ENCODE measurements at places on chromosomes 13 and 19.

DNA sequence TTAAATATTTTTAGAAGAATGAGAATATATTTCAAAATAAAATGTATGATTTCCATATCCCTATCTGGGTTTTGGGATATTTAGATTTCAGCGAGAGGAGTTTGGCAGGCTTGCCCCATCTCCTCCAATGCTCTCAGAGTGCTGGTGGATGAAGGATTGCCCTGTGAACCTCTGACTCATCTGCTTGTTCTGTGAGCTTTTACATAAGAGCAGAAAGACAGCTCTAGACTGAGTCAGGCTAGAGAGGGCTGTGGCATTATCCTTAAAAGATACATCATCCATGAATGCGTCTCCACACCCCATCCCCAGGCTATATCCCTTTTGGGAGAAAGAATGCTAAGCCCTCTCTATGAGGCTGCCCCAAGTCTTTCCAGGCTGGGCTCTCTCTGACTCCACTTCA is 190.6 kb downstream of the TUBA3C start:
- no peak for DNase-seq

DNA sequence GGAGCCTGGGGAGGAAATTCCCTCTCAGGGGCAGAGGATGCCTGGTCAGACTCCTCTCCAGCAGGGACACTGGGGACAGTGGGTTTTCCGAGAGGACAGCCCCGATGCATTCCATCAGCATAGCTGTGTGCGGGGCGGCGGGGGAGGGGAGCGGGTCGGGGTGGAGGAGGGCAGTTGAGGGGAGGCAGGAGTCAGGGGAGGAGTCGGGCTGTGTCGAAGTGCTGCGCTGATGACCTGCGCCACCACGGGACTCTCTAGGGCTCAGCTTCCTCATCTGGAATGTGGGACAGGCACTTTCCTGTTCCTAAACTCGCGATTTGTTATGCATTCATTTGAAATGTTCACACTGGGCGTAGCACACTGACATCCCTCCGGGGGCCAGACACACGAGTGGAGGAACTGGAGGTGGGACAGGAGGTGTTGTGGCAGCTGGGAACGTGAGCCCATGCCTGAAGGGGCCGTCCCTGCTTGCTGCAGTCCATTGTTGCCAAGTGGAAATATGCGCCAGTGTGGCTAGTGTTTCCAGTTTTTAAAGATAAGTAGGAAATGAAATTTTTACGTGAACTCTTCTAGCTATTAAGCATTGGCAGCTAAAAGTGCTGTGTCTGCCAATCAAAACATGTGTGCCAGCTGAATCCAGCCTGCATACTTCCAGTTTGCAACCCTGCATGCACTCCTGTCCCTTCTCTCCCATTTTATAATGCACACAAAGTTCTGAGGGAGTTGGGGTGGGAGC is 43.3 kb downstream of the FLT1 start:
- DNase-seq, result no peak

- no peak for DNase-seq
These were observed 807.1 kb downstream of the DIAPH3 start for GRCh38 chr13:59356607-59357006.

- peak; percentile 43 for DNase-seq
These were observed 2.8 kb upstream of the CEACAM5 start for GRCh38 chr19:41705393-41706174.

GRCh38 chr19:53519446-53519845 is 18.5 kb upstream of the ZNF331 start:
- DNase-seq, result no peak

GRCh38 chr19:1285737-1286360 is at the start of gene EFNA2:
Gene EFNA2, plus strand, starts transcription at chr19:1285873. Its CDS starts 296 bp downstream, at chr19:1286169.
- DNase-seq, result no peak

DNA sequence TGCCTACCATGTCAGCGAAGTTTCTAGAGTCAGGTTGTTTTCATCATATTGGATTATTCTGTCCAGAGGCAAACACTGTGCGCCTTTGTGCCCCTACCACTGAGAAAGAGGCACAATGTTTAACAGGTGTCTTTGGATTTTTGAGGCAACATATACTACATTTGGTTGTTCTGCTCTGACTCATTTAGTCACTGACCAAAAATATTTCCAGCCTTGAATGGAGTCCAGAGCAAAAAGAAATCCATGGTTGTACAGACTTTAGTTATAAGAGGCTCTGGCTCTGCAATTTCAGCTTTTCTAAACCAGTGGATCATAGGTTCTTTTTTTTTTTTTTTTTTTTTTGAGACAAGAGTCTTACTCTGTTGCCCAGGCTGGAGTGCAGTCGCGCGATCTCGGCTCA is 35.7 kb downstream of the LACC1 start:
- DNase-seq, result no peak

DNA sequence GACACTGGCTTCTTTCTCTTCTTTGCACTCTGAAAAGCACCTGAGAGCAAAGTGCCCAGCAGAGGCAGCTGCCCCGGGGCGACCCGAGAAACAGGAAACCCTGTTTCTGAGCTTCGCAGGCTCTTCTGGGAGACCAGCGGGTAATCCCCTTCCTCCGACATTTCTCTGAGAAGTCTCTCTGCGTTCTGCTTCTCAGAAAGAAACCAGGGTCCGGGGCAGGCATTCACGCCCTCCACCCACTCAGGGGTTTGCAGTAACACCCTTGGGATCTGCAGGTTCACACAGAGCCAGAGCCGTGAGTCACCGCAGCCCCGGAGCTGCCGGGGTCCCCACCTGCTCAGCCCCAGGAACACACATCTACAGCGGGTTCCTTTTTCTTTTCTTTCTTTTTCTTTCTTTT is 86.0 kb downstream of the GADD45B start:
- no peak for DNase-seq

DNA sequence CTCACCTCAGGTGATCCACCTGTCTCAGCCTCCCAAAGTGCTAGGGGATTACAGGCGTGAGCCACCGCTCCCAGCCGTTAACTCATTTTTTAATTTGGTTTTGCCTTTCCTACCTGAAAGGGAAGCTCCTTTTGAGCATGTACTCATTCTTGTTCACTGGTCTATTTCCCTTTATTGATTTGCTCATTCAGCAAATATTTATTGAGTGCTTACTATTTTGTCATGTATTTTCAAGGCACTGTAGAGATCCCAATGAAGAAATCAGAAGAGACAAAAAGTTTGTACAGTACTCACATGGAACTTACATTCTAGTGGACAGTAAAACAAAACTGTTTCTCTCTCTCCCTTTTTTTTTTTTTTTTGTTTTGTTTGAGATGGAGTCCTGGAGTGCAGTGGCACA is 13.8 kb downstream of the SPACA6 start:
- DNase-seq, result no peak

GRCh38 chr13:106550570-106551135 is 15.2 kb upstream of the EFNB2 start:
- DNase-seq, result no peak

DNA sequence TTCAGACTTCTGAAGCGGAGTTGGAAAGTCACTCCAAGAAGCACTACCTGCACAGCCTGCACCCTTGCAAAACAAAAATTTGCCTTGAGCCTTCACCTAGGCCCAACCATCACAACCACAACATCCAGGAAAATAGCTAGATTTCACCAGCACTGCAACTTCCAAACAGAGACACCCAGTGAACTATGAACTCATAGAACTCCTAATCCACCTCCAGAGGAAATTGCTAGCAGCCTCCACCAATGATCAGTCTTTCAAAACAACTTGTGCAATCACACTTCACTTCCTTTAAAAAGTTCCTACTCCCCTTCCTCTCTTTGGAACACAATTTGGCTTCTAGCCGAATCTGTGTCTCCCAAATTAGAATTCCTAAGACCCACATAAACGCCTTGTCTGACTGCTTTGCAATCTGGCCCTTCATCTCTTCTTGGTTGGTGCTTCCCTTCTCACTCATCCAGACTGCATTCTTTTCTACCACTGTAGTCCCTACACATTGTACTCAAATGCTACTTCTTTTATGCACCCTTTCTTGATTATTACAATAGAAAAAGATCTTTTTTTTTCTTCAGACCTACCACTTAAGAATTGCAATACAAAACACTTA is 489.2 kb upstream of the ARGLU1 start:
- no peak for DNase-seq

DNA sequence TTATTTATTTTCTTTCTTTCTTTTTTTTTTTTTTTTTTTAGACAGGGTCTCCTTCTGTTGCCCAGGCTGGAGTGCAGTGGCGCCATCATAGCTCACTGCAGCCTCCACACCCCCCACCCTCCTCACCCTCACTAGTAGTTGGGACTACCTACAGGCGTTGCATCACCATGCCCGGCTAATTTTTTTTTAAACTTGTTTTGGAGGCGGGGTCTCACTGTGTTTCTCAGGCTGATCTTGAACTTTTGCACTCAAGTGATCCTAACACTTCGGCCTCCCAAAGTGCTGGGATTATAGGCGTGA is 33.6 kb downstream of the GJA3 start:
- DNase-seq, result no peak

- no peak for DNase-seq
These were observed 16.9 kb upstream of the AP1M2 start for GRCh38 chr19:10603873-10604459.

GRCh38 chr19:38033658-38034491 is 126.9 kb downstream of the SIPA1L3 start:
- no peak for DNase-seq

- DNase-seq, result no peak
These were observed 23.7 kb upstream of the LAMP1 start for GRCh38 chr13:113273321-113273720.

- DNase-seq, result no peak
These were observed 2.7 kb downstream of the LILRB5 start for GRCh38 chr19:54254195-54254906.

- peak; percentile 64 for DNase-seq
These were observed 4.5 kb downstream of the ATP4B start for GRCh38 chr13:113653264-113654174.

DNA sequence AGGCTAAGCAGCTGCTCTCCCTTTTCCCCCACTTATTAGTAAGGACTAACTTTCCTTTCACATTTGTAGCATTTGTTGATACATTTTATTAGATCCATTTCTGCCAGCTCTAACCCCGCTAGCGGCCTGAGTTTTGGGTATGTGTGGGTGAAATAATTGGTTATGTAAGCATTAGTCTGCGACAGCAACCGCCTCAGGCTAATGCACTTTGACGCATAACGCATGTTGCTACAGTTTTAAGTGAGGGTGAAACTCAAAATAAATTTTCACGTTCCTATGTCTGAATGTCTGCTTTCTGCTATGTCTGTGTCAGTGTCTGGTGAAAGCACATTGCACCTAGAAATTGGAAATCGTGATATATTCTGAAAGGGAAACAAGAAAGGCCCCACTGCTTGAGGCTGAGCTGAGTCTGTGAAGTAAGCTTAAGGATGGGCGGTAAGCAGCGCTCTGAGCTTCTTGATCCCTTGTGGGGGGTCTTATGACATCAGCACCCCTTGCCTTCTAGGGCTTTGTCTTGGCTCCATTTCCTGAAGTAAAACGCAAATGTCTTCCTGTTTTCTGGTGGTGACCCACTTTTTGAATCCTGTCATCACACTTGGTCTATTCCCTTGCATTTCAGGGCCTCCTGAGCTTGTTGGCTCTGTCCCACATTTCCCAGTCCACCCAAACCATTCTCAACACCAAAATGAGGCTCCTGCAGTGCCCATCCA is 648.3 kb upstream of the ARGLU1 start:
- no peak for DNase-seq

Measured in type B pancreatic cell (in vitro differentiated cells).